ENCODE measurements at places on chromosomes 1 and 21.

DNA sequence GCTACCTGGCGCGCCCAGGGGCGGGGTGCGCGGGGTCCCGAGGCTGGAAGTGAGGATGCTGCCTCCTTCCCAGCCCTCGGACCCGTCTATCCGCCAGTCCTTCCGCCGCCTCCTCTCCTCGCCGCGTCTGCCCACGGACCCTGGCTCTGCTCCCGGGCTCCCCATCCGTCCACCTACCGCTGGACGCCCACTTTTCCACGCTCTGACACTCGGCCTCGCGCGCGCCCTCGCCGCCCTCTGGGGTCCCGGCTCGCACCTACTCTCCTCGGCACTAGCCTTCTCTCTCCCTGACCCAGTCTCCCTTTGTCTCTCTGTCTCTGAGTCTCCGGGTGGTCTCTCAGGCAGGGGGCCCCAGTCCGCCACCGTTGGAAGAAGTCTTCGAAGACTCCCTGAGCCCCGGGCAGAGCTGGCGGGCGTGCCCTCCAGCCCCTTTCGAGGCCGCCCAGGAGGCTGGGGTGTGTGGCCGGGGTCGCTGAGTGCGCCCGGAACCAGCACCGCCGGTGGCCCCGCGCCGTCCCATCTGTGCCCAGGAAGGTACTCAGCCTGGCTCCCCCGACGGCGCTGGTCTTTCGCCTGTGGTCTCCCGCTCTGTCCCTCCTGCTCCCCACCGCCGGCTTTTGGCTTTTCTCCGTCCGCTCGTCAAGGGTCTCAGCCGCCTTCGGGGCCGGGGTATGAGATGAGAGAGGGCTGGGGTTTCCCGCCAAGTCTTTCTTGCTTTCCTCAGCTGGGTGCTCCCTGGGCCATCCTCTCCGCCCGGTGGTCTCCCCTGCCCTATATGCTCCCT, 610 bp downstream of the DRAXIN start:
- DNase-seq, result no peak

DNA sequence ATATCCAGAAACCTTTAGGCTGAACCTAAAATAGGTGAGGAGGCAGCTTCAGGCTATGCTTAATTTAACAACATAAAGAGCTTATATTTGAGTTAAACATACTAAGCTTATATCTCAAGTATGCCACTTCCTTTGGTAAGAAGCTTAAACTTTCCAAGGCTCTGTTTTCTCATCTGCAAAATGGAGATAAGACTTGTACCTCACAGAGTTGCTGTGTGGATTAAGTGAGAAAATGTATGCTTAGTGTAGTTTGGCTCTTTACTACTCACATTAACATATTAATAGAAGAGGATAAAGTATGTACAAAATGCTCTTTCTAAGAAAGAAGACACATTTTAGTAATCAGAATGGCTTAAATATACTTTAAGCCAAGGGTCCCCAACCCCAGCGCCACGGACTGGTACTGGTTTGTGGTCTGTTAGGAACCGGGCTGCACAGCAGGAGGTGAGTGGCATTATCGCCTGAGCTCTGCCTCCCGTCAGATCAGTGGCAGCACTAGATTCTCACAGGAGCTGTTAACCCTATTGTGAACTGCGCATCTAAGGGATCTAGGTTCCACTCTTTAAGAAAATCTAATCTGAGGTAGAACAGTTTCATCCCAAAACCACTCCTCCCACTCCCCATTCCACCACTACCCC, 77.2 kb downstream of the HS2ST1 start:
- no peak for DNase-seq

GRCh38 chr21:46051821-46052675, 45.9 kb upstream of the COL6A2 start:
- no peak for DNase-seq

DNA sequence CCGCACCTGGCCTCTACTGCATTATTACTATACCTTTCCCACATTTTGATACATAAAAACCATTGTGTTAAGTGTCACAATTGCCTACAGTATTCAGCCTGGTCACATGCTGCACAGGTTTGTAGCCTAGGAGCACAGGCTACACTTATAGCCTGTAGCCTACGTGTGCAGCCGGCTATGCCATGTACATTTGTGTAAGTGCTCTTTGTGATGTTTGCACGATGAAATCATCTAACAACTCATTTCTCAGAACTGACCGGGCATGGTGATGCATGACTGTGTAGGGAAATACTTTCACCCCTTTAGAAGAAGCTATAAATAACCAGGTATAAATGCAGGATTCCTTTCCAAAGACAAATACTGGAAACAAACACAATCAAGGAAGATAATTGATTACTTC, 12.1 kb downstream of the ERG start:
- DNase-seq, result no peak

GRCh38 chr1:247077213-247077612, 1.4 kb downstream of the ZNF670 start:
- DNase-seq, result no peak

GRCh38 chr1:77756052-77756754, 3.4 kb downstream of the USP33 start:
- DNase-seq, result no peak
